ENCODE measurements at places on chromosomes 16 and 17.

DNA sequence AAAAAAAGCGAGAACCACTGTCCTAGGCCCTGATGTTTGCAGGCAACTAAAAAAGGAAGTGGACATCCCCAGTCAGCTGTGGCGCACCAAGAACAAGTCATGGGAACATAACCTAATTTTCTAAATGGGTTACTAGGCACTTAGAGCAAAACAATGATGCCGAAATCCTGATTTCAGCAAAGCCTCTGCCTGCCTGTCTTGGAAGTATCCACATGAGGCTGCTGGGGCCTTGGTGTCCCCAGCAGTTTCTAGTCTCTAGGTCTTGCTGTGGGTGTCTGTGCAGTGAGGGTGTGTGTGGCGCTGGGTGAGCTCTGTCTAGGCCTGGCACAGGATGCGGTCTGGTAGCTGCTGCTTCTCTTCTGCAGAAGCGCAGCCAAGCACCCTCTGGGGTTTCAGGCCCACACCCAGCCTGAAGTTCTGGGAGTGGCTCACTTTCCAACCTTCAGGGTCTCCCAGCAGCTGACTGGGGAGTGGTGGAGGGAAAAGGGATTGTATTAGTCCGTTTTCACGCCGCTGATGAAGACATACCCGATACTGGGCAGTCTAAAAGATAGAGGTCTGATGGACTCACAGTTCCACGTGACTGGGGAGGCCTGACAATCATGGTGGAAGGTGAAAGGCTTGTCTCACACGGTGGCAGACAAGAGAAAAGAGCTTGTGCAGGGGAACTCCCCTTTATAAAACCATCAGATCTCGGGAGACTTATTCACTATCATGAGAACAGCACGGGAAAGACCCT lies 21.1 kb downstream of the STH start:
- H3K27ac ChIP-seq = no peak overlapping the region
- H3K4me3 ChIP-seq = no peak overlapping the region
- no peak for DNase-seq
- H3K4me1 ChIP-seq = no peaks in the 10 kb centered on the region
- H3K27me3 ChIP-seq = no peaks in the 10 kb centered on the region
- H3K36me3 ChIP-seq = peaks cover 9% of the 10 kb centered on the region

GRCh38 chr17:73410586-73411312 lies 98.9 kb upstream of the CDC42EP4 start:
- no peak overlapping the region for H3K4me3 ChIP-seq
- DNase-seq = no peak
- H3K36me3 ChIP-seq = no peaks in the 10 kb centered on the region
- peak overlapping the region; percentile 67 for H3K27ac ChIP-seq

DNA sequence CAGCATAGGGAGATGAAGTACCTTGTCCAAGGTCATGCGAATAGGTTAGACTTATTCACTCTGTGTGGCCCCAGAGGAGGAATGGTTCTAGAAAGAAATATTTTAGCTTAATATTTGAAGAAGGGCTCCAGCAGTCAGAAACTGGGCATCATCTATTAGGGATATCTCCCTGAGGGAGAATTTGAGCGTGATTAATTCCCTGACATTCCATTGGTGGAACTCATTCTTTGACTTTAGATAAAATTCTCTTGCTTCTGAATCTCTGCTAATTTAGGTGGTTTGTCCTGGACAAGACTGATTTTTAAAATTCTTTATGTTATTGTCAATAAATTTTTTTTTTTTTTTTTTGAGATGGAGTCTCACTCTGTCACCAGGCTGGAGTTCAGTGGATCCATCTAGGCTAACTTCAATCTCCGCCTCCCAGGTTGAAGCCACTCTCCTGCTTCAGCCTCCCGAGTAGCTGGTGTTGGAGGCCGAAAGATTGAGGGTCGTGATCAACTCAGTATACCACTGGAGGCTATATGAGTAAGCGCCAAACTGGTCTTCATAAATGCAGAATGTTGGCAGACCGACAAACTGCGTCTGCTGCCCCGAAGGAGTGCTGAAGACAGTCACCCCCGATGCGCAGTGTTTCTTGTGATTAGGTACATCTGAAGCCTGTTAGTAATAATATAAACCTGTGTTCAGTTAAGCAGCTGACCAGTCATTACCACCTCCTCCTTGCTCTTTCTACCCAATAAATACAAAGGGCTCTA lies 267.9 kb upstream of the HSBP1 start:
- H3K27me3 ChIP-seq = no peaks in the 10 kb centered on the region
- H3K4me3 ChIP-seq = no peak overlapping the region
- no peak for DNase-seq

DNA sequence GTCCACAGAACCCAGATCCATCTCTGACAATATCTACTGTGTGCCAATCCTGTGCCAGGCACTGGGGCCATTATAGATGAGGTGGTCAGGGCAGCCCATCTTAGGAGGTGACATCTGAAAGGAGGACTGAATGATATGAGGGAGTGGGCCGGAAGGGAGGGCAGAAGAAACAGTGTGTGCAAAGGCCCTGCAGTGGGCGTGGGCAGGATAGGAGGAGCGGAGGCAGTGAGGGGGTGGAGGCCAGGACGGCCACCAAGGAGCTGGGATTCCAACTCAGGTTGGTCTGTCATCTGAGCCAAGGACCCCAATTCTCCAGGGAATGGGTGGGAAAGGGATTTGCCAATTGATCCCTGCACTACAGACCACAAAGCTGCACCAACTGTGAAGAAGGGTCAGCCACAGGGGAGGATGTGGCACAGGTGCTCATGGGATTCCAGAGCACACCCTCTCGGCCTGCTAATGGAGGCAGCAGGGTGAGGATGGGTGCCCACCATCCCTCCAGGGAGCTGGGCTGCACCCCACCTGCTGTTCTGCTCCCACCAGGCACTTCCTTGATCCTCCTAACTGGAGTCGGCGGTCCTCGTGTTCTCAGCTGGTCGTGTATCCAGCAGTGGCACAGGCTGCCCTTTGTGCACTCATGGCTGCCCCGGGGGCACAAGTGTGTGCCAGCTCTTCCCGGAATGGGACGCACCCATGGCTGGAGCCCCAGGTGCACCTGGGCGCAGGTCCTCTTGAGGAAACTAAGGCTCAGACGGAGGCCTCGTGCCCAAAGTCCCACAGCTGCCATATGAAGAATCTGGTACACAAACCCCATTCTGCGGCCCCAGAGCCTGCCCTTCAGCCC lies 9.6 kb downstream of the SREBF1 start:
- H3K27ac ChIP-seq = no peak overlapping the region
- DNase-seq = no peak
- H3K27me3 ChIP-seq = no peaks in the 10 kb centered on the region
- H3K4me1 ChIP-seq = peaks cover 67% of the 10 kb centered on the region
- no peak overlapping the region for H3K4me3 ChIP-seq

GRCh38 chr17:46013127-46013501 lies 14.1 kb downstream of the STH start:
- no peaks in the 10 kb centered on the region for H3K36me3 ChIP-seq
- H3K27me3 ChIP-seq = peaks cover 3% of the 10 kb centered on the region
- no peak overlapping the region for H3K27ac ChIP-seq
- H3K4me3 ChIP-seq = no peak overlapping the region
- H3K4me1 ChIP-seq = no peaks in the 10 kb centered on the region

DNA sequence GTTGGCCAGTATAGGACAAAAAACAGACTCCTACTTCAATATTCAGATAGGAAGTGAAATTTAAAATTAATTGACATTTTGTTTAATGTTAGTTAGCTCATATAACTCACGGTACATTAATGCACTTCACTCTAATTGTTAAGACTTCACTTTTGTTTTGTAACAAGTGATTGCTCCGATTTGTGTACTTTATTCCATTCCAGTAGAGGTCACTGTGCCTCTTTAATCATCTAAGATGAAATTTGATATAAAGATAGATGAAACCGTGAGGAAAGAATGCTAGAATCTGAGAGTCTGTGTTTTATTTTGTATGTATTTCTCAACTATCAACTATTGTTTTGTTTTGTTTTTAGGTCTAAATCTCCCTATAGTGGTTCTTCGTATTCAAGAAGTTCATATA lies 29.0 kb downstream of the RBBP6 start:
- no peak overlapping the region for H3K4me3 ChIP-seq
- H3K27ac ChIP-seq = no peak overlapping the region
- no peaks in the 10 kb centered on the region for H3K27me3 ChIP-seq
- H3K4me1 ChIP-seq = no peaks in the 10 kb centered on the region

DNA sequence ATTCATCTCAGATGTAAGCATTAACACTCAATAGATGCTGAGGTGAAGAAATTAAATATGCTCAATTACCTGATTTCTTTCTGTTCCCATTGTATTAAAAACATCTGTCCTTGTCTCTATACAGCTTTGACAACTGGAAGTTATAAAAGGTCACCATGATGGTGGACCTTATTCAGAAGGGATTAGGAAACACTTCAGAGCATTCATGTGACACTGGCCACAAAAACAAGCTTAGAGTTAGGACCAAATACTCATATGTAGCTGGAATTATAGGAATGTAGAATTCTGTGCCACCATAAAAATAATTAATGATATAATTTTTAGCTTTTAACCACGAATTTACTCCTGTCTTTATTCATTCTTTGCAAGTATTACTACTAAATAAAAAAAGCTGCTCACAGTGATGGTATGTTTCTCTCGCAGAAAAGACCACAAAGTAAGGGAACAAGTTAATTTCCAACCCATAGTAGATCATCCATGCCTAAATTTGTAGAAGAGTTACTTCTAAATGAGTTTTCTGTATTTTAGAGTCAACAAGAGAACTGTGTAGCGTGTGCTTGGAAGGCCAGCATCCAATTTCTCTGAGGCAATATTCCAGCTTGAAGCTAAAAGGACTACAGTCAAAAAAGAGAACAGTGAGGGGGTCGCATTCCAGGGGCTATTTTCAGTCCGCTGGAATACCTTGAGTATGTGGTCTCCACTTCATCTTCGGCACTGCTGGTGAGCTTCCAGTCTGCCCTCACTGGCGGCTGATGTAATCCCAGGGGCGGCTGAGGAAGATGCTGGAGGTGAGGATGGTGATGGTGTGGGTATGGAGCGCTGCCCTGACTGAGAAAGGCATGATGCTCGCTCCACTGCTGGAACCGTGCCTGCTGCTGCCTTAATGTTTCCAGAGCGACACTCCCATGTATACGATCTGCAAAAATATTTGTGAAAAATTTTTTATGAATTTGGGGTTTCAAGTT lies 63.7 kb downstream of the CACNG1 start:
- peaks cover 74% of the 10 kb centered on the region for H3K36me3 ChIP-seq
- H3K27ac ChIP-seq = no peak overlapping the region
- no peak for DNase-seq

DNA sequence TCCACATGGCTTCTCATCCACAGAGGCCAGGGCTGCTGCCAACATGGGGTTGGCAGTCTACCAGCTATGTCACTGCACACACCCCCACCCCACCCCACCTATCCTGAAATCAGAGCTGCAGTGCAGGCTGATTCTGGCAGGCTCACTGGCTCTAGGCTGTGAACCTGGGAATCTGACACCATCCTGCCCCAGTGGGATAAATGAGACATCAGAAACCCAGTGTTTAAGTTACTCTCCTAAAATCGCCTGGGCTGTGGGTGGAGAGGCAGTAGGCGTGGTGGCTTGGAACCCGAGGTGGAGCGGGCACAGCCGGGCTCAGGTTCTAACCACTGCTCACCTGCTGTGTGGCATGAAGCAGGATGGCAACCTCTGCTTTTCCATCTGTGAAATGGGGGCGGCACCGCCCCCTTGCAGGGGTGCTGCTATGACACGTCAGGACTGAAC lies 5.6 kb downstream of the SLC38A8 start:
- DNase-seq = no peak
- H3K4me1 ChIP-seq = peaks cover 3% of the 10 kb centered on the region
- H3K36me3 ChIP-seq = no peaks in the 10 kb centered on the region
- no peak overlapping the region for H3K4me3 ChIP-seq
- no peak overlapping the region for H3K27ac ChIP-seq

DNA sequence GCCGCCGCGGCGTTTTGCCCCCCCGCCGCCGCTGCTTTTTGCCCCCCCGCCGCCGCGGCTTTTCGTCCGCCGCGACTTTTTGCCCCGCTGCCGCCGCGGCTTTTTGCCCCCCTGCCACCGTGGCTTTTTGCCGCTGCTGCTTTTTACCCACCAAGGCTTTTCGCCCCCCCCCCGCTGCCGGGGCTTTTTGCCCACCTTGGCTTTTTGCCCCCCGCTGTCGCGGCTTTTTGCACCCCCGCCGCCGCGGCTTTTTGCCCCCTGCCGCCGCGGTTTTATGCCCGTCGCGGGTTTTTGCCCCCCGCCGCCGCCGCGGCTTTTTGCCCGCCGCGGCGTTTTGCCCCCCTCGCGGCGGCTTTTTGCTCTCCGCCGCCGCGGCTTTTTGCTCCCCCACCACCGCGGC lies 1343.0 kb downstream of the TP53TG3F start:
- no peak overlapping the region for H3K27ac ChIP-seq
- H3K27me3 ChIP-seq = peaks cover 27% of the 10 kb centered on the region
- no peaks in the 10 kb centered on the region for H3K36me3 ChIP-seq
- no peak for DNase-seq

DNA sequence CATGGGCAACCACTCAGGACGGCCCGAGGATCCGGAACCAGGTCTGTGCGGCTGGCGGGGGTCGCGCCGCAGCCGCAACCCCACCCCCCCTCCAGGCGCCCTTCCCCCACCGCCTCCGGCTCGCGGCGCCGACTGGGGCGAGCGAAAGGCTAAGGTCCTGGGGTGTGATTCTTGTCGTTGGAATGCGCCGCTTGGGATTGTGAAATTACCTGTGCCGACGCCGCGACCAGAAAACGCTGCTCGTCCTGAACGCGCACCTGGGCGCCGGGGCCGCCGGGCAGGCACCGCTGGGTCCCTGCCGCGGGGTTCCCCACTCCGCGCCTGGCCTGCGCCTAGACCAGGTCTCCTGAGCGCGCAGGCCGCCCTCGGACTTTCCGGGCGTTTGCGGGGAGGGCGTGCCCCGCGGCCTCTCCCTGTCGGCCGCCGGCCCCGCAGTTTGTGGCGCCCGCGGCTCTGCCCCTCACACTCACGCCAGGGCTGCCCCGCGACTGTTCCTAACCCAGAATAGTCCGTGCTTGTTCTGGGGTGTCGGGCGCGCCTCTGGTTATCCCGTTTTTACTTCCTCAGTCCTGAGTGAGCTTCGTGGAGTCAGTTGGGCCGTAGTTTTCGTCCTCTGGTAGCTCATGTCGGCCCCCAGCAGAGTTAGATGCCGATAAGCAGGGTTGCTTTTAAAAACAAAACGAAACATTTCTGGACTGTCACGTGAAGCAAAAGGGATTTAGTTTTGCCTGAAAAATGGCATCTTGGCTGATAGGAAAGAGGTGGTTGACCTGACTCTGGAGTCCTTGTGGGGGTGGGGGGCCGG lies 147.2 kb downstream of the SPECC1 start:
- H3K4me3 ChIP-seq = peak overlapping the region; percentile 74
- H3K27ac ChIP-seq = no peak overlapping the region
- DNase-seq = no peak
- H3K36me3 ChIP-seq = no peaks in the 10 kb centered on the region
- peaks cover 35% of the 10 kb centered on the region for H3K27me3 ChIP-seq

- peaks cover 5% of the 10 kb centered on the region for H3K4me1 ChIP-seq
- no peaks in the 10 kb centered on the region for H3K36me3 ChIP-seq
- no peak overlapping the region for H3K4me3 ChIP-seq
- no peak overlapping the region for H3K27ac ChIP-seq
These were observed 16.4 kb downstream of the IGF2BP1 start for GRCh38 chr17:49013311-49014213.

Measured in left ventricle myocardium inferior (tissue), 1 donor.